ENCODE measurements at places on chromosomes 3 and 15.
A peak's percentile ranks its signal among the peaks of the same experiment; 100 is the strongest.

- DNase-seq, result no peak
These were observed 12.2 kb downstream of the RNF123 start for GRCh38 chr3:49701388-49702077.

- DNase-seq, result no peak
These were observed 85.9 kb downstream of the AGBL1 start for GRCh38 chr15:86165265-86166211.

DNA sequence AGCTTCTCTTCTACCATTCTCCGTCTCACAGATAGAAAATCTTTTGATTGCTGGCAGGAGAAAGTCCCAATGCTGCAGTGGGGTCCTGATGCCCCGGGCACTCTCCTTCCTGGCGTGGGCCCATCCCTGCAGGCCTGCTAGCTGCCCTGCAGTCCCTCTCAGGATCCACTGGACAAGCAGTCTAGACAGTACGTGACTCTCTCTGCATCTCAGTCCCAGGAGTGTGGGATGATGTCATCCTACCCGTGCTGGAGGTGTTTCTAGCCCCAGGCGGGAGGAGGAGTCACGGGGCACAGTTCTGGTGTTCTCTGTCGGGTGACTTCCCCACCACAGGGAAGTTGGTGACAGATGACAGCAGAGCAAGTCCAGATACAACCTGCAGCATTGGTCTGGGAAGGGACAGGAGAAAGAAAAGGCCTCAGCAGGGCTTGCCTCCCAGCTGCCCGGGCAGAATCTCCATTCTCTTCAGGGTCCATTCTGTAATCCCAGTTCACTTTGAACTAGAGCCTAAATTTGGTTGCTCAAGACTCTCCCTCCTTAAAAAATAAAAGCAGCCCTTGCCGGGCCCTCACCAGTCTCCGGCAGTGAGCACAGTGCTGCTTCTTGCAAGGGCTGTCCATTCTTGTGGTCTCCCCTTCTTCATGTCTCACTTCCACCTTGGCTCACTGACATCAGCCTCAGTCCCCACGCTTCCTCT lies 30.6 kb downstream of the SLC28A1 start:
- peak; percentile 70 for DNase-seq

DNA sequence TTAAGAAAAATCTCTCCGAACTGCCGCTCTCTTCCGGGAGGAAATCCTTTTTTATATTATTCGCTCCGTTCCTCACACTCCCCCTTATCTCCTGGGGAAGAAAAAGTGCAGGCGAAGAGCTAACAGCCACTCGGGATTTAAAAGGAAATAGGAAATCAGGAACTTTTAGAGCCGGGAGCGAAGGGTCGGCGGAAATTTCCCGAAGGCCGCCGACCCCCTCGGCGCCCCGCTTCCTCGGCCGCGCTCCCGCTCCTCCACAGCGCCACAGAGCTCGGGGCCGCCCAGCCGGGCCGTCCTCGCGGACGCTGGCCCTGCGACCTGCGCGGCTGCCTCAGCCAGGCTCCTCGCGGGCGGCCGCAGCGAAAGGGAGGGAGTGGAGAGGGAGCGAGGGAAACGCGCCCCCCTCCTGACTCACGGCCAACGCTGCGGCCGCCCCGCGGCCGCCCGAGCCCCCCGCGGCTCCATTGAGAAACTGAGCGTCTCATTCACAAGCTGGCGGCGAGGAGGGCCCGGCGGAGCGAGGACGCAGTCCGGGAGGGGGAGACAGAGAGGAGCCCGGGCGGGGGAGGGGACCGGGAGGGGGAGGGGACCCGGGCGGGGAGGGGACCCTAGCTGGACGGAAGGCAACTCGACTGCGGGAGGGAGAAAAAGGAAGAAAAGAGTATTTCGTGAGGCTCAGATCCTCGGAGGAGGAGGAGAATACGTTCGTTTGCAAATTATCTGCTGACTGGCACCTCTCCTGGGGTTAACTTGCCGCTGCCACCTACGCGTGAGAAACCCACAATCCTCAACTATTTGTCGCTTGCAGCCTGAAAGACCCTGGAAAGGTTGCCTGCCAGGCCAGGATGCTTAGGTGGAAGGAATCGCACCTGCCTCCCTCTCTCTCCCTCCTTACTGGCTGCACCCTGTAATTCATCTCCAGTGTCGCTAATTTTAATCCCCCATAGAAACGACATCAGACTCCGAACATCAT lies at the start of gene PTPN9:
PTPN9 (minus strand) TSS at position 368 of the 973 bp plus-strand sequence. CDS start 539 bp downstream, outside the sequence.
- DNase-seq, result peak; percentile 76

DNA sequence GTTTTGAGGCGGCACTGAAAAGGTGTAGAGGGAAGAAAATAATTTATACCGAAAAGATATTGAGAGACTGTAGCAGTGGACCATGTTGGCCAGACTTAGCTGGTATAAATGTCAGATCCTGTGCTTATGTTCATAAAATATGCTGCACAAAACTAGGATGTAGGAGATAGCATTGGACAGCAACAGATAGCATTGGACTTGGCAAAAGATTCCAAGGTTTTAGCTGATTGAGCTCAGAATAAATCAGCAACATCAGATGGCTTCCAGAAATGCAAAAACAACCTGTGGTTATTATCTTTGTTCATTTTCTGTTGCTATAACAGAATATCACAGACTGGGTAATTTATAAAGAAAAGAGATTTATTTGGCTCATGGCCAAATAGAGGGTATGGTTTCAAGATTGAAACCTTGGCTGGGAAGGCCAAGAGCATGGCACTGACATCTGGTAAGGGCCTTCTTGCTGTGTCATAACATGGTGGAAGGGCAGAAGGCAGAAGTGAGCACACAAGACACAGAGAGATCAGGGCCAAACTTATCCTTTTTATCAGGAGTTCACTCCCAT lies 34.7 kb downstream of the SLC28A1 start:
- no peak for DNase-seq

GRCh38 chr15:51460796-51461195 lies 119.3 kb downstream of the GLDN start:
- peak; percentile 36 for DNase-seq

GRCh38 chr15:74010929-74011540 lies 16.5 kb downstream of the PML start:
- DNase-seq, result peak; percentile 43

DNA sequence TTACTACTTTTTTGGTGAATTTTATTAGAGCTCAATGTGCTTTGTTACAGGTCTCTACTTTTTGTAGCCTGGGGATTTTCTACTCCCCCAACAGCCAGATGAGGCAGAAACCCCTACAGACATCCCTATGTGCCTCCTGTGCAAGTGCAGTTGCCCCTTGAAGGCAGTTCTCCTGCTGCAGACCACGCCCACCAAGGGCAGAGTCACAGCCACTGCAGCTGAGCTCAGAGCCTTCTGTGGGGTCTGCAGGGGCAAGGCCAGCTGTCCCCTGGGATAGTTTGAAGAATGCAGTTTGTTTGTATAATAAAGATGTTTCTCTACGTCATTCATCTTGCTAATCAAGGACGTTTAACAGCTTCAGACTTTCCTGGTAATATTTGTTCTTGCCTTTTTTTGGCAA lies 76.8 kb downstream of the NPAP1 start:
- no peak for DNase-seq

- no peak for DNase-seq
These were observed 23.4 kb downstream of the STAC start for GRCh38 chr3:36403661-36404060.

- no peak for DNase-seq
These were observed 81.5 kb downstream of the SLC25A26 start for GRCh38 chr3:66302288-66302687.
